Suppressor macrophage (primary cell): ENCODE measurements at places on chromosomes 1 and 21.

DNA sequence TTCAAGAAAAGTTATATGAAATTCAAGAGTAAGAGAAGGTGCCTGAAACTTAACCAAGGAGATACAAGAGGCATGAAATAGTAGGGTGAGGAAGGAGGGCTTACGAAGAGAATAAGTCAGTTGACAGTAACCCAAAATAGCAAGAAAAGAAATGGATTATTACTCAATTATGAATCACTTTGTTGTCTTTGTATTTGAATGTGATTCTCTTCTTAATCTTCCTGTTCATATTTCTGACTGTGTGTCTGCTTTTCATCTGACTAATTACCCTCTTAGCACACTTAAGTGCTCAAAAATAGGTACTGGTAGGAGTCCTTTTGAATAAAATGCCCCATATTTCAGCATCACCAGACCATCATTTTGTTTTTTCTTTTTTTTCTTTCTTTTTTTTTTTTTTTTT, 39.4 kb downstream of the GLMN start:
- DNase-seq: no peak

DNA sequence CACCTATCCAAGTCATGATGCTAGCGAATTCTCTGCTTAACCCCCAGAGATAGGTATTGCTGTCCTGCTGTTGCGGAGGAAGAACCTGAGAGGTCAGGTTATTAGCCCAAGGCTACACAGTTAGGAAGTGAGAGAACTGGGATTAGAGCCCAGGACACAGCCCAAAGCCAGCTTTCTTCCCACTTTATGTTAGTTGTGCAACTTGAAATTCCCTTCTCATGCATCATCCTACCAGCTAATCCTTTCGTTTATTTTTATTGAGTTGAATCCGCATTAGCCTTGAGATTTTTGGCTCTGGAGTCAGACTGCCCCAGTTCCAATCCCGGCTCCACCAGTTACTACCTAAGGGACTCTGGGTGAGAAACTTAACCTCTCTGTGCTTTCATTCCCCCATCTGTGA, 65.4 kb downstream of the PLEKHA6 start:
- DNase-seq: no peak

- DNase-seq: no peak
Measured at GRCh38 chr1:17680308-17680707, 74.8 kb upstream of the ACTL8 start.

GRCh38 chr1:83017701-83018100, 981.2 kb downstream of the TTLL7 start:
- DNase-seq: no peak

GRCh38 chr1:100735244-100735643, 15.7 kb downstream of the VCAM1 start:
- DNase-seq: no peak

GRCh38 chr1:153919876-153920852, 2.6 kb downstream of the GATAD2B start:
- DNase-seq: peak; percentile 49

- peak; percentile 45 for DNase-seq
Measured at GRCh38 chr1:1273209-1273511, 494 bp downstream of the UBE2J2 start.
